ENCODE measurements at places on chromosomes 11 and 22. TPM values are rescaled to one million over a fixed set of nuclear protein-coding genes. Genes with fewer than 3 reads are reported as not detected.

DNA sequence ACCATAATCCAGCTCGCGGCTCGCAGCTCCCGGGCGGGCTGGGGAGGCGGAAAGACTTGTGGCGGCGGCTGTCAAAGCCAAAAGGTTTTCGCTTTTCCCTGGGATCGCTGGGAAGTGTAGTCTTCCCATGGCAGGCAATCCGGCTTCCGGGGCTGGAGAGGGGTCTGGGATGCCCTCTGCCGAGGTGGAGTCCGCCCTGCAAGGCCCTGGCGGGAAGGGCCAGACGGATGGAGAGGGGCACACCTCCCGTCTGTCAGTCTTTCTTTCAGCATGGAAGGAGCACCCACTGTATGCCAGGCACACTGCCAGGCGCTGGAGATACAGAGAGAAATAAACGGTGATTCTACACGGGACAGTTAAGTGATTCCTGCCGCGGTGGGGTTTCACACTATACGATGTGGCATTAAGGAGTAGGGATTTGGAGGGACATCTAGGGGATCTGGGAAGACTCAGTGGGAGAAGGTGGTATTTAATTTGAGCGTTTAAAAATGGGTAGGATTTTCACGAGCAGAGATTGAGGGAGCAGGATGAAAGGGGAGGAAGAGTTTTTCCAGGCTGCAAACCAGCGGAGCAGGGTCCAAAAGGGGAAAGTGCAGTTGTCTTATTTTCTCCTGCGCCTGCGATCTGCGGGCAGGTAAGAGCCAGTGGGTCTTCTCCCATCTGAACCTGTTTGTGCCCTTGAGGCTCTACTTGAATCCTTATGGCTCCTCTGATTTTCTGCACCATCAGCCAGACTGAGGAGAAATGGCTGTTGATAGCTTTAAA is at the start of gene BACE1:
Gene BACE1 (minus strand): TSS at position 60 of the 765 bp plus-strand sequence. CDS start 461 bp downstream, outside the sequence.
- peak; percentile 76 for DNase-seq

DNA sequence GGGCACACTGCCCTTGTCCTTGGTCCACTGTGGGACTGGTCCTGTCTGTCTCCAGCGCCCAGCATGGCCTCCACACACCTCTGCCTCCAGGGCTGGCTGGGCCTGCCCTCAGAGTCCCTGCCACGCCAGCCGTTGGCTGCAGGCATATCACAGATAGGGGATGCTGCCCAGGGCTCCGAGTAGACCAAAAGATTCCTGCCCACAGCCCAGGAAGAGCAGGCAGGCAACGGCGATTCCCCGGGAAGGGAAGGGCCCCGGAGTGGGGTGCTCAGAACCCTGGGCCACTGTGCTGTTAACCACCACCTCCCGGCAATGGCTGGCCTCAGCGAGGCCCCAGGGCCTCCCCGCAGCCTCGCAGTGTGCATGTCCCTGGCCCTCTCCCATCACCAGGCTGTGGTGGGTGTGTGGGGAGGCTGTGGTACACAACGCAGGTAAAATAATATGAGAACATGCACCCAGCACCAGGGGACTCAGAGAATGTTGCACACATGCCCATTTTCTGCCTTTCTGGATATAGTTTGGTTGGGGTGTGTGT is 2.2 kb downstream of the IFITM5 start:
- DNase-seq, result no peak

DNA sequence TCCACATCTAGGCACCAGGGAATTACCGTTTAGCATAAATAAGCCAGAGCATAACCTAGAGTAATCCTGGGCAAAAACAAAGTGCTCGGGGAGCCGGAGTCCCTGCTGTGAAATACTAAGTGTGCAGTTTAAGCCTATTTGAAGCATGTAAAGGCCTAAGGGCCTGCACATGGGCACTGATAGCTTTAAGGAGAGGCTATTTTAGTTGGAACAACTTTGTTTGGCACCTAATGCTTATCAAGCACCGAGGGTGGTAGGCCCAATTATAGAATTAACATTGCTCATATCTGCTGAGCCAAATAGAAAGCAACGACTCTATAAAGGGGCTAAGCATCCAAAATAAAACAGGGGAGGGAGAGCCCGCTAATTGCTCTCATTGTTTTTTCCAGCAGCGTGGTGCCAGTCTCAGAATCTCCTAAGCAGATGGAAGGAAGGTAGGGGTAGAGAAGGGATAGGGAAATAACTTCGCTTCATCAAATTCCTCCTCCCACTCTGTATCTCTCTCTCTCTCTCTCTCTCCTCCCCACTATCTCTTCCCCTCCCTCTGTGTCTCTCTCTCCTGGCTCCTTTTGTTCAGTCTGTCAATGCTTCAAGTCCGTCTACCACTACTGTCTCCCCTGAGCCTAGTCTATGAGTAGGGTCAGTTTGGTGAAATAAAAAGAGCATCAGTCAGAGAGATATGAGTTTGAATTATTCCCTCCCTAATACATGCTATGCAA is 292.8 kb downstream of the NXPE2 start:
- no peak for DNase-seq

GRCh38 chr22:32158712-32159533 is at the start of gene C22orf42:
Gene C22orf42 (minus strand): TSS chr22:32159303. CDS start chr22:32159215, 88 bp downstream.
- no peak for DNase-seq

DNA sequence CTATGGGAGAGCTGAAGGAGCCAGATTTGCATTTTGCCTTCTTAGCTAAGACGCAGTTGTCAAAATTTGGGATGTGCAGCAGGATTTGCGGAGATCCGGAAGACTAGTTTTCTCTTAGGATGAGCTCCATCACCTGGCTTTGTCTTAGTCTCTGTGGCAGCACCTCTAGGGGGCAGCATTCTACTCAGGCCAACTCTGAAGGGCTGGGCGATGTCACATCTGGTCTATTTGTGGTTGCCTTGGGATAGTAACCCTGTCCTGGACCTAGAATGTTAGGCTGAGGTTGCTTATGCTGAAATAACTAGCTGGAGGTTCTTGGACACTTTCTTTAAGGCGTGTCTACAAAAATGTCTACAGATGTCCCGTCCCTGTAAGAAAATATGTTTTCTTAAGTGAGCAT is 116.2 kb downstream of the FAT3 start:
- DNase-seq, result no peak

- no peak for DNase-seq
These were observed 20.0 kb downstream of the PPFIA1 start for GRCh38 chr11:70290361-70291065.

DNA sequence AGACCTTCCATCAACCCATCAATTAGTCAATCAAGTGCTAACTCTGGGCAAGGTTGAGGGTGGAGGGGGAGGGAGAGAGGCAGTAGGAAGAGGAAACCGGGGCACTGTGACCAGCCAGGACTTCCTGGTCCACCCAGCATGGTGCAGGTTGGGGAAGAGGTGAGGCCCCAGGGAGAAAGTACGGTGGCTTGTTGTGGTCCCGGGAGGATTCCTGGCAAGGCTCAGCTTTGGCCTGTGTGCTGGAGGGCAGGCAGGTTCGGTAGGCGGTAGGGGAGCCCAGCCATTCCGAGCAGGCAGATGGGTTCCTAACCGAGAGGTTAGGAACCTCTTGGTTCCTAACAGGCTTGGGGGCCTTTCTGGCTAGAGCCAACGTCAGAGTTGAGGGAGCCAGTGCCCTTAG is 10.8 kb downstream of the ST14 start:
- DNase-seq, result peak; percentile 66

- no peak for DNase-seq
These were observed 22.4 kb downstream of the XRRA1 start for GRCh38 chr11:74926304-74927030.

- DNase-seq, result no peak
These were observed 438.1 kb downstream of the NTM start for GRCh38 chr11:131808470-131808869.

- DNase-seq, result peak; percentile 96
These were observed 1.8 kb upstream of the CCND1 start for GRCh38 chr11:69638941-69639681.

- no peak for DNase-seq
These were observed 46.0 kb downstream of the AHNAK start for GRCh38 chr11:62500650-62501030.

GRCh38 chr11:14378171-14378570 is 19.2 kb upstream of the RRAS2 start:
- DNase-seq, result no peak

DNA sequence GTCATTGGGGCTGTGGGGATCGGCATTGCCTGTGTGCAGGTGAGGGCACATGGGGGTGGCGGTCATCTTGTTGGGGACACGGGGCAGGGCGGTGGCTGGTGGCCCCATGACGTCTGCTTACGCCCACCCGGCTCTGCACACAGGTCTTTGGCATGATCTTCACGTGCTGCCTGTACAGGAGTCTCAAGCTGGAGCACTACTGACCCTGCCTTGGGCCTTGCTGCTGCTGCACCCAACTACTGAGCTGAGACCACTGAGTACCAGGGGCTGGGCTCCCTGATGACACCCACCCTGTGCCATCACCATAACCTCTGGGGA is 4.4 kb downstream of the POLR2L start:
- DNase-seq, result no peak

DNA sequence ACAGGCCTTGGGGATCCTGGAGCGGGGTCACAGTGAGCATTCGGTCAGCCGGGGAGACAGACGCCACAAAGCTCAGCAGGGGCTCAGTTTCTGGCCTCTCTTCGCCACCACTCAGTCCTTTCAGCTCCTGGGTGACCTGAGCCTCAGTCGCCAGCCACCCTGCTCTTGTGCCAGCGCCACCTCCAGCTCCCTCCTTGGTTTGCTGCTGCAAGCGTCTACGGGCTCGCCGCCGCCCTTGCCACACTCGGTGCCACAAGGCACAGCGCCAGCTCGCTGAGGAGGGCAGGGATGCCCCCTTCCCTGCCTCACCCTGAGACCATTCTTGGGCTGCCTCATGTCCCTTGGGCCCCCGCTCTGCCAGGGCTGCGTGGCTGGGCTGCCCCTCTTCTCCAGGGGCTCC is 1.5 kb upstream of the EEF1G start:
- DNase-seq, result peak; percentile 64

DNA sequence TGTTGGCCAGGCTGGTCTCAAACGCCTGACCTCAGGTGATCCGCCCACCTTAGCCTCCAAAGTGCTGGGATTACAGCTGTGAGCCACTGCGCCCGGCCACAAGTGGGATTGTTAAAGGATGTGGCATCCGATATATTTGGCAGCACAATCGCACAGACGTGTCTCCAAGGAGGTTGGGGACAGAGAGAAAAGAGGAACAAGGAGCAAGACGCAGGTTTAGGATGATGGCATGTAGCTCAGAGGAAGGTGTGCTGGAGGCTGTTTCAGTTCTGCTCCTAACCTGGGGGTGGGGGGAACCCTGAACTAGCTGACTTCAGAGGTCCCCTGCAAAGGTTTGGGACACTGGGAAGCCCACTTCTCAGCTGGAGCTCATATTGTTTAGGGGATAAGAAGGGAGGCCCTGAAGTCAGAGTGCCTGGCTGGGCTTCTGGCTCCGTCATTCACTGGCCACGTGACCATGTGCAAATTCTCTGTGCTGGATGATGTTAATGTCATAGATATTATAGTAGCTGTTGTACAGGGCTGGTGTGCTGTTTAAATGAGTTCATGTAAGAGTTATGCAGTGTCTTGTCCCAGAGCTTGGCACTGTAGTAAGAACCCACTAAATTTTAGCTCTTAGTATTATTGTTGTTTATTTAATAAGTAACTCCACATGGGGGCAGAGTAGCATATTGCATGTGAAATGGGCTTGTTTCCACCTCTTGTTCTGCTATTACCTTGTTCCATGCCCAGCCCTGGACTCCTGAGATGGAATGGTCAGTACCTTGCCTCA is 129.7 kb downstream of the ST3GAL4 start:
- no peak for DNase-seq

The OR2D2 gene
- 0.22 TPM for total RNA-seq

The KCNJ11 gene
- total RNA-seq, result 6.9 TPM

The TMPRSS5 gene
- 0.73 TPM for total RNA-seq

The USH1C gene
- total RNA-seq, result 181 TPM

The SMTNL1 gene
- not detected for total RNA-seq

The POU2AF2 gene
- total RNA-seq, result 1.5 TPM

The PRG3 gene
- total RNA-seq, result not detected

The IGF2 gene
- 10.8 TPM for total RNA-seq

The WEE1 gene
- total RNA-seq, result 16.1 TPM

The ACR gene
- total RNA-seq, result 1.5 TPM

The APOA5 gene
- not detected for total RNA-seq

The KCNJ5 gene
- total RNA-seq, result 0.12 TPM

The SMIM38 gene
- total RNA-seq, result 0.22 TPM

The DLG2 gene
- 3.2 TPM for total RNA-seq

The EFCAB6 gene
- 0.58 TPM for total RNA-seq

The ACTN3 gene
- total RNA-seq, result not detected

Measured in left colon (tissue), 2 donors.